ENCODE measurements at places on chromosomes 4 and X.

- no peak for DNase-seq
These were observed 795.0 kb downstream of the CENPC start for GRCh38 chr4:66750273-66750672.

DNA sequence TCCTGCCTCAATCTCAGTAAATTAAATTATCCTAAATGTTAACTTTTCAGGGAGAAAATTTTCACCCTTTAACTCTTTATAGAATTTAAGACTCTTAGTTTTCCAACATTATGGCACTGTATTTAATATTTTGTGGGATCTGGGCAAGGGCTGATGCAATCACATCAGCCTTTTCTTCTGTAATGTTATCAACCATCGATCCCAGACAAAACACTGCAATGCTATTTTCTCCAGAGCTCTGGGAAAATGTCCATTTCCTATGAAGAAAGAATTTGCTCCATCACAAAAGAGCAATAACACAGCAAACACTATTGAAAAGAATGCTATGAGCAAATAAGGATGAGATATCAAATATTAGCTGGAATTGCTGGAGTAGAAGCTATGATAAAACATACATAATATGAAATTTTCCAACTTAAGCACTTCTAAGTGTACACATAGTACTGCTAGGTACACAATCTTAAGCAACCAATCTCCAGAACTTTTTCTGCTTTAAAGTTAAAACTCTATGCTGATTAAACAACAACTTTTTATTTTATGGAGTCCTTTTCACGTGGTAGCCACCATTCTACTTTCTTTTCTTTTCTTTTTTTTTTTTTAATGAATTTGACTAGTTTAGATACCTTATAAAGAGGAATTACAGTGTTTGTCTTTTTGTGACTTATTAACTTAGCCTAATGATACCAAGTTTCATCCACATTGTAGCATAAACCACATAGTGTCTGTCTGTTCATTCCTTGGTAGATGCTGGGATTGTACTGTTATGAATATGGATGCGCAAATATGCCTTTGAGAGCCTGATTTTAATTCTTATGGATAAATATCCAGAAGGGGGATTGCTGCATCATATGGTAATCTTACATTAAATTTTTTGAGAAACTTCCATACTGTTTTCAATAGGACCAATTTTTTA is 43.6 kb downstream of the UGT2A3 start:
- DNase-seq = no peak

DNA sequence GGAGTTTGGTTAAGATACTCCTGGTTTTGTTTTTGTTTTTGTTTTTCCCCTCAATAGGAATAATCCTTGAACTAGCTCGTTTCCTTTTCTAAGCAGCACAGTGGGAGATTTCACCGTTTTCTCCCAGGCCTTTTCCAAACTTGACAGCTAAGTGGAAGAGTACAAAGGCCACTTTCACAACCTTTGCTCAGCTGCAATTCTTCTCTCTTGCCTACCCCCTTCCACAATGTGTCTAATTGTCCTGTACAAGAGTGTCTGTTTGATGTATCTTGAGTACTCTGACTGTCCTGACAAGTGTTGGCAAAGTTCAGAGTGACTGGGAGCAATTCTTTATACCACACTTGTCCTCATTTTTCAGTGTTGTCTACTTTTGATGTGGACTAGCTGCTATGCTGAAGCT is 674.3 kb upstream of the AMOT start:
- no peak for DNase-seq

DNA sequence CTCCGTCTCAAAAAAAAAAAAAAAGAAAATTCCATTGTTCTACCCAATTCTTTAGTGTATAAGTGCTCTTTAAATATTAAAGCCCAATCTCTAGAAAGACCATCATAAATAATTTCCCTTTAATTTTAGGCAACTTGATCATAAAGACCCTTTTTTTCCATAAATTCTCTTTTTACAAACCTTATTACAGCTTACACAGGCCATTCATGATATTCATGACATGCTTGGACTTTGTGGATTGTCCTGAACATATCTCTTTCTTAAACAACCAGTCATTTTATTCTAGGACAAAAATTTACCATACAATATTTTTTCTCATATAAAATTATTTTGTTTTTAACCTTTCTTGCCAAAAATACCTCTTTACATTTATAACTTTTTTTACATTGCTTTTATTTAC is 30.5 kb downstream of the TLR8 start:
- DNase-seq = no peak

DNA sequence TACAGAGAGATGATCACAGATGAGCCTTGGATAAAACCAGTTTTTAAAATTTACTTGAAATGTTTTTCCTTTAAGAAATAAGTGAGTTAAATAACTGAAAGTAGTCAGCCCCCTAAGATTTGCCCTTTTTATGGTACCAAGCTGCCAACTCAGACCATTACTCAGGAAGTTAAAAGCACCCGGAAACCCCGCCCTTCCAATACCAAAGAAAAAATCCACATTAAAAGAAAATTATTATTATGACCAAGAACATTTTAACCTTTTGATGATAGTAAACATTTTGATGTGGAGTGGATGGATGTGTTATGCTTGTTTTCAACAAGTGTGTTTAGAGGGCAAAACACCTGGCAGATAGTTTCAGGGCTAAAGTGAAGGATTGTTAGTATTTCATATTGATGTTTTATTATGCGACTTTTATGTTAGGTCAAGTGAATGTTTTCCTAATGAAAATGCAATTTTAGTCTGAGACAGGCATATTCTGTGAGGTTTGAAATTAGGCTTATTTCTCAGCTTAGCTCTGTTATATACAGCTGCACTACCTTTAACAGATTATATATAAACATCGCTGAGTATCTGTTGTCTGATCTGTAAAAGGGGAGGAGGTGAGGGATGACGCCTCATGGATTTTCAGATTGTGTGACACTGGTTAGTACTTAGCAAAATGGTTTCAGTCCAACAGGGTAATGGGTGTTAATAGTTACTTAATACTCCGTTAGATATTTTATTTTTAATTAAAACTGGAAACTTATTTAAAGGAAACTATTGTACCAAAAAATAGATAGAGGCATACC is 89.0 kb downstream of the KDM6A start:
- no peak for DNase-seq

GRCh38 chrX:100659431-100660137 is 15.6 kb downstream of the SRPX2 start:
- DNase-seq = no peak

DNA sequence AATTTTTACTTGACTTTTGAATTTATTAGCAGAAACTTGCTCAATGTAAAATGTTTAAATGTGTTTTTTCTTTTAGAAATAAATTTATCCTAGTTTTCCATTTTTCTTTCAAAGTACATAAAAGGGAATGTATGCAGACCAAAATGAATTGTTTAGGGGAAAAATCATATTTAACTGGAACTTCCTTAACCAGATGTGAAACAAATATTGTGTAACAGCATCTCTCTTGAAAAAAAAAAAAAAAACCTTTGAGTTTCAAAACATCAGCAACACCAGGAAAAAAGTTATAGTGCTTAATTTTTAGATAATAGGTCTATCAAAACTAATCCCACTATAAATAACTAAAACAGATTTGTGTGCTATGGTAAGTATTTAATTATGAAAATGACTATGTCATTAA is 14.5 kb upstream of the CCNA2 start:
- peak; percentile 28 for DNase-seq

- peak; percentile 63 for DNase-seq
These were observed 32.6 kb downstream of the DCK start for GRCh38 chr4:71026086-71026485.

DNA sequence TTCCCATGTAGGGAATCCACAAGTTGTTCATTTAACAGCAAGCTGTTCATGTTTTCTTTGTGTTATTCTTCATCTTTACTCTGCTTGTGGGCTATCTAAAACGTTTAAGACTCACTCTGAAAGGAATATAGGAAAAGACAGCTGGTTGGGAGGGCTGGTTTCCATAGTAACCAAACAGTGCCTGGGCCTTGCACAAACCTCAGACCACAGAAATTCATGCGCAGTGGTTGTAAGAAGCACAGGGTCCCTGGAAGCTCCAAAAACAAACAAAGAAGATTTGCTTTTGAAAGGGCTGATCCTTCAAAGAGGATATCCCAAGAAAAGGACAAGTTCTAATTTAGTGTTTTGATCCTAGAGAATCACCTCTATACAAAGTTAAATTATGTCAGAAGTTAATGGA is 7.8 kb downstream of the SERTM2 start:
- no peak for DNase-seq

DNA sequence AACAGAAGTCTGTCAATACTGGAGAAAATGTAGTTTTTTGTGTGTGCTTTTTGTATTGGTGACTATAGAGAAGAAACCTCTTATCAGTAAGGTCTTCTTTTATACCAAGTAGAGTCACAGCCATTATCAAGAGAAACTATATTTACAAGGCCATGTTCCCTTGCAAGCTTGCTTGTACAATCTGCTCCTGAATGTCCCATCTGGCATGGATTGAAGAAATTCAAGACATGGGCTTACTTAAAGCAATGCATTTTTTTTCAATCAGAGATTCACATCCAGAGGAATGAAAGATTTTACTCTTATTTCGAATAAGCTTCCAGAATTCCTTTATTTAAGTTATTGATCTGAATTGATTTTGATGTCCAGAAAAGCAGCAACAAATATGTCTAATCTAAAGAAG is 537.3 kb upstream of the RPS6KA3 start:
- DNase-seq = no peak

DNA sequence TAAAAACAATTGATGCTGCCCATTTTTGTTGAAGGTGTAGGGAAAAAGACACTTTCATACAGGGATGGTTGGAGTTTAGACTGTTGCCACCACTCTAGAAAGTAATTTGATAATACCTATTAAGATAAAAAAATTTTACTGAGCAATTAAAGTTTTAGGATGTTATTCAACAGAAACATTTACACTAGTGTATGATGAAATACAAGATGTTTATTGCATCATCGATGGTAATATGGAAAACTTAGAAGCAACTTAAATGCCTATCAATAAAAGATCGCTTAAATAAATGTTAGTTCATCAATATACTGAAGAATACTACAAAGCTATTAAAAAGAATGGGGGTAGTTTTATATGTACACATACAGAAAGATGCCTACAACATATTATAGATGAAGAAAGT is 9.2 kb upstream of the VSIG4 start:
- no peak for DNase-seq

DNA sequence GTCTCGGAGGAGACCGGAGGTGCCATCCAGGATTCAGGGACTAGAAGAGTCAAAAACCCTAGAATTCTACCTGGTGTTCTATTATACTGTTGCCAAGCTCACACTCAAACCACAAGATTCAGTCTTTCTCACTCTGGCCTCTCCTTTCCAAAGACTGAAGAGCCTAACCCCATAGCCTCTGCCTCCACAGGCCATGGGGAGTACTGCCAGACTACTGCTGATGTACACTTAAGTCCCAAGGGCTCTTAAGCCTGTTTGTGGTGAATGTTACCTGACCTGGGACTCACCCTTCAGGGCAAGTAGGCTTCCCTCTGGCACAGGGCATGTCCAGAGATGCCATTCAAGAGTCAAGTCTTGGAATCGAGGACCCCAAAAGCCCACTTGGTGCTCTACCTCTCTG is 58.9 kb upstream of the IRS4 start:
- DNase-seq = no peak

GRCh38 chr4:86247320-86247719 is 112.5 kb downstream of the MAPK10 start:
- no peak for DNase-seq

GRCh38 chr4:17665346-17665745 is 50.9 kb downstream of the MED28 start:
- DNase-seq = peak; percentile 13

GRCh38 chrX:3501833-3502535 is 155.5 kb upstream of the MXRA5 start:
- DNase-seq = no peak

GRCh38 chrX:30302956-30303355 is 6.2 kb downstream of the NR0B1 start:
- DNase-seq = no peak

GRCh38 chr4:140689623-140690022 is 66.6 kb downstream of the TBC1D9 start:
- peak; percentile 17 for DNase-seq

- no peak for DNase-seq
These were observed 198.4 kb downstream of the MAML3 start for GRCh38 chr4:139955600-139955999.

DNA sequence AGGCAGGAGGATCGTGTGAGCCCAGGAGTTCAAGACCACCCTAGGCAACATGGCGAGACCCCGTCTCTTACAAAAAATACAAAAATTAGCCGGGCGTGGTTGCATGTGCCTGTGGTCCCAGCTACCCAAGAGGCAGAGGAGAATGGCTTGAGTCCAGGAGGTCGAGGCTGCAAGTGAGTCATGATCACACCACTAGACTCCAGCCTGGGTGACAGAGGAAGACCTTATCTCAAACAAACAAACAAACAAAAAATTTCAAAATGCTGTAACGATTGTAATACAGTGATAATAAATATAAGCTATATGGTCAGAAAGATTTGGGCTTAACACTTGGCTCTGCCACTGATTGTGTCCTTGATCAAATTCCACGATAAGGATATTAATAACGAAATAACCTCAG is 24.2 kb downstream of the SLC25A4 start:
- no peak for DNase-seq

DNA sequence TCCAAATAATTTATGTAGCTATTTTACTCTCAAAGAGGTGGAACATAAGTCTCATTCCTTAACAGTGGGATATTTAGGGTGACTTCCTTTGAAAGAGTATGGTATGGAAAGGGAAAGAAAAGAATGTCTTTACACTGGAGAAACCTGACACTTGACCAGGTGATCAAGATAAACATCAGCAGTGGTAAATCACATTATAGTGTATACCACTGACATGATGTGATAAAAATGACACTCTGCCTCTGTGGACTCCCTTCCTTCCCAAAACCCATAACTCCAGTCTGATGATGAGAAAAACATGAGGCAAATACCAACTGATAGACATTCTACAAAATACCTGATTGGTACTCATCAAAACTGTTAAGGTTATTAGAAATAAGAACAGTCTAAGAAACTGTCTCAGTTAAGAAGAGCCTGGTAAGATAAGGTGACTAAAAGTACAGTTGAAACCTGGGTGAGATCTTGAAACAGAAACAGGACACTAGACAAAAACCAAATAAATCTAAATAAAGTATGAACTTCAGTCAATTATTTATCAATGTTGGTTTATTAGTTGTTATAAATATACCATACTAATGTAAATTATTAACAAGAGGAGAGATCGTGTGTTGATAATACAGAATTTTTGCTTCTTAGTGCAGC is 144.2 kb upstream of the PCDH18 start:
- DNase-seq = no peak

DNA sequence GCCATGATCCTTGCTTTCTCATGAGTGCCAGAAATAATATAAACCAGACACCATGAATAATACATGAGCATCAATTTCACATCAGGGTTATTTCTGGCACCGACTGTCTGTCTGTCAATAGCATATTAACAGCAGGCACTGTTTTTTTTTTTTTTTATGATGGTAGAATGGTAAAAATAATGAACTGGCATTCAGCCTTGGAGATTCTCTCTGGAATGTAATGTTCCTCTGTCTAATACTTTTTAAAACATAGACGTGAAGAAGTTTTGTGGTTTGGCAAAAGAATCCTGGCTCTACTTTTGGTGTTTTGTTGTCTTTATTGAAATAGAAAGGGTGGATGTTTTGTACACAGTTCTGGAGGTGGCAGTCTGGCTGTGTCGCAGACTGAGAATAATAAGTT is 874.6 kb upstream of the PRKX start:
- no peak for DNase-seq
